ENCODE measurements at places on chromosomes 7 and 10.

DNA sequence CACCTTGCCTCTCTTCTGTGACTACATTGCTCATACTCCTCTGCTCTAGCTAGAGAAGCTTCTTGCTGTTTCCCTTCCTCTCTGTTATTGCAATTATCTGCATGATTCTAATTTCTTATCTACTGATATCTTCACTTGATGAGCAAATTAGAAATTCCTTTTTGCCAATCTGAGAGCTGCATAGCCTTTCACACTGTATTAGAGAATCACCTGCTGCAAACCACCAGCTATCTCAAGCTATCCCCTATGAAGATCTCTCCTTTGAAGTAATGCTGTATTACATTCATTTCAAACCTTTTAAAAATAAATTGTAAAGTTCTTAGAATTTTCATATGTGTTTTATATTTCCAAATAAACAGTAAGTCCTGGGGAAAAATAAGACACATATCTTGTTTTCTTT lies 89.0 kb upstream of the ZNF804B start:
- DNase-seq: no peak

DNA sequence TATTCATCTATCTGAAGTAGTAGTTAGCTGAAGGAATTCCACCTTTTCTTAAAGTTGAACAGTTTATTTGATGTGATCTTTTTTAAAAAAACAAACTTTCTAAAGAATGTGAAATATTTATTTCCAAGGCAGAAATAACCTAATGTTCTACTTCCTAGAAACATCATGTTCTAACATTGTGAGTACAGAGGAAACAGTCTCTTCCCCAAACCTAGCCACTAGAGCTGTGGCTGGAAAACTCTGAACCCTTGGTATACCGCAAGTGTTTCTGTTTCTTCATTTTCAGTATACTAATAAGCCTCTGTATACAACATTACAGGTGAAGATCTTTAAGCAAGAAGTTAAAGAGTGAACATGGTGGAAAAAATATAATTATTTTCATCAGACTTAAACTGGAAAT lies 35.1 kb downstream of the NOC3L start:
- DNase-seq: no peak

DNA sequence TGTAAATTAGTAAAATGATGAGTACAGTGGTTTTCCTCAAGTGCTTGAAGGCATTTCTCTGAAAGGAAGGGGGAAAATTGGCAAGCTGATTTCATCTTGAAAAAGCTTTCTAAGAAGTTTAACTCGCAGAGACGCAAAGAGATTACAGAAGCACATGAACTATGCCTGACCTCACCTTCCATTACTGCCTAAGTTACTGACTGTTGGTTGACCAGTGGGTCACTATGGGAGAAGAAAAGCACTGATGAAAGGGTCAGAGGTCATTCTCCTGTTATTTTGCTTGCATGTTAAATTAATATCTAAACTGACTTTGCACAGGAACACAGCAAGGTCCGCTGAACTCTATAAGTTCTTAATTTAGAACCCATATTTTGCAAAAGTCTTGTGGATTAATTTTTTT lies 225.6 kb downstream of the ARL4A start:
- no peak for DNase-seq

DNA sequence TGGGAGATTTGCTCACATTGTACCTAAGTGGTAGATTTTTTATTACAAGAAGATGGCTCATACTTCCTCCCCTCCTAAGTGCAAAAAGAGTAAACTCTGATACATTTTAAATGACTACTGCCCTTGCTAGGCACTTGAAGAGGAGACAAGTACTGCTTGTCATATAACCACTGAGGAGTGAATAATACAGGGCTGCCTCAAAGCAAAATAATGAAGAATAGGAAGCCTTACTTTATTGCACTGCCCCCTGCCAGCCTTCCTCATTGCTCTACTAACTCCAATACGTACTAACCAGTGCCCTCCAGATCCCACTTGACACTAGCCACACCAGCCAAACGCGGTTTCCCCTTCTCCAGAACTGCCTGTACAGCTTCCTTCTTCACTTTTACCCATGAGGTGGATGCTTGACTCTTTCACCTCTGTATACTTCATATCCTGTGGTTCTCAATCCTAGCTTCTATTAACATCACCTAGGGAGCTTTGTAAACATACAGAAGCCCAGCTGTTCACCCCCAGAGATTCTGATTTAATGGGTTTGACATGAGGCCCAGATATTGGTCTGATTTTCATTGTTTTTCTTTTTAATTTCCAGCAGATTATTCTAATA lies 11.7 kb upstream of the MTERF1 start:
- DNase-seq: no peak

DNA sequence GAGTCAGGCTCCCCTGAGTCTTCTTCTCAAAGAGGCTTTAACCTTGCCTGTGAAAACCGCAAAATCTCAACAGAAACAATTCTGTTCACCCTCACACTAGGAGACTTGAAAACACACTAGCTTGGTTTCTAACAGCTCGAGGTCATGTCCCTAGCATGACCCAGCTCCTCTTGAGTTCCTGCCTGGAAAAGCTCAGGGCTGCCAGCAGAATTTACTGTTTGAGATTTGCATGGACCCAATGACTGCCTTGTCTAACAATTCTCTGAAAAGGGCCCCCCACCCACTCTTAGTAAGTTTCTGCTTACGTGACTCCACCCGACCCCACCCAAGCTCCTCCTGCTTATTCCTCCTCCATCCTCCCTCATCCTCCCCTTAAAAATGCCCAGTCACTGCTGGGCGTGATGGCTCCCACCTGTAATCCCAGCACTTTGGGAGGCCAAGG lies 85.1 kb upstream of the KMT2C start:
- no peak for DNase-seq

- DNase-seq: no peak
These were observed 261.4 kb downstream of the ZMYND11 start for GRCh38 chr10:396535-397220.

GRCh38 chr10:21173802-21174714 lies 276.9 kb upstream of the NEBL start:
- no peak for DNase-seq

DNA sequence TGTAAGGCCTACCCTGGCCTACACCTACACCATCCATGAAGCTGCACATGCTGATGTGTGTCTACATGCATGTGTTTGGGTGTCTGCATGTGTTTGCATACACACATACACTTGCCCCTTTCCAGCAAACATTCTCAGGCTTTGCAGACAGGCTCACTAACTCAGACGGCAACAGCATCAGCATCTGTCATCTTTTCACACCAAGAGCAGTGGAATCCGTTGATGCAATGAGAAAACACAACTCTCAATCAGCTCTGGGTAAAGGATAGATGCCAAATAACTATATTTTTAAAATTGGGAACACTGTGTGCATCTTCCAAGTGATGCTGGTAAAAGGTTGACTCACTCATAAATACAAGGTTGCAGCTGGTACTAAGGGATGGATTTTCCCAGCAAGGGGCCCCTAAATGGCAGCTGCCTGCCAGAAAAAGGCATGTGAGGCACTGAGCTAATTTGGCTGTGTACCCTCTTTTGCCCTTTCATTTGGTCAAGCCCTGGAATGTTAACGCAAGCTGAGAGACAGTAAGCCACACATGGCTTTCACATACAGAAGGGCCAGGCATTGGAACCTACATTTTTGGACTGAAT lies 296.3 kb upstream of the NPSR1 start:
- DNase-seq: no peak

GRCh38 chr10:88012641-88013040 lies 149.2 kb downstream of the PTEN start:
- no peak for DNase-seq

GRCh38 chr10:113313722-113314121 lies 239.1 kb upstream of the HABP2 start:
- no peak for DNase-seq

DNA sequence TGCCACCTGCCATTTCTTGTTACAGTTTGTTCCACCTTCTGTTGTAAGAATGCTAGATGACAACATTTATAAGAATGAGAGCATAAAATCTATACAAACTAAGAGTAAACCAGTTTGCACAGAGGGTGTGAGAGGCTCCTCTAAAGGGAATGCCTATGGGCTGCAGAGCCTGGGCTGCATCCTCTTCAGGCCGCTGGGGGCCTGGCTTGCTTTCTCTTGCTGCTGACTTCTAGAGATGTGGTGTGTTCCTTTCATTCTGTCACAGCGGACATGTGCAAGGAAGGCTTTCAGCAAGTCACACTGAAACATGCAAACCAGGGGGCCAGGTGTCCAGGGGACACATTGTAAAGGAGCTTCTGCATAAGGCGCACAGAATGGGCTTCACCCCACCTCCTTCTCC lies 7.1 kb upstream of the ATP6V1F start:
- no peak for DNase-seq

- DNase-seq: no peak
These were observed 377.4 kb upstream of the PODXL start for GRCh38 chr7:131933751-131934289.

DNA sequence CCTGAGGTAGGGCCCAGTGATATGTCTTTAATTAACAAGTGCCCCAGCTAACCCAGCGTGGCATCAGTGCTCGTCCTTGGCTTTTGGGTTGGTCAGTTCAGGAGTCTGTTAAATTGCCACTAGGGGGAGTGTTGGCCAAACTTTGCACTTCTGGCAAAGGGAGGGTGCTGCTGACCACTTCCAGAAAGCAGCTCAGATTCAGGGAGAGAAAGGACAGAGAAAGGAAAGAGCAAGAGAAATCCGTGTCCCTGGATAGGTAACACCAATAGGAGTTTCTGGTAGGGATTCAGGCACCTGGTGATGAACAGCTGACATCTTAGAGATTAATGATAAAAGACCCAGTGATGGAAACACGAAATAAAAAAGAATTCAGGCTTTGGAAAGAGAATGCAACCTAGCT lies 243.1 kb upstream of the AOAH start:
- DNase-seq: no peak

- no peak for DNase-seq
These were observed 1157.6 kb upstream of the CELF2 start for GRCh38 chr10:9860045-9860444.

- no peak for DNase-seq
These were observed 9.2 kb downstream of the TLX1 start for GRCh38 chr10:101140084-101140949.

DNA sequence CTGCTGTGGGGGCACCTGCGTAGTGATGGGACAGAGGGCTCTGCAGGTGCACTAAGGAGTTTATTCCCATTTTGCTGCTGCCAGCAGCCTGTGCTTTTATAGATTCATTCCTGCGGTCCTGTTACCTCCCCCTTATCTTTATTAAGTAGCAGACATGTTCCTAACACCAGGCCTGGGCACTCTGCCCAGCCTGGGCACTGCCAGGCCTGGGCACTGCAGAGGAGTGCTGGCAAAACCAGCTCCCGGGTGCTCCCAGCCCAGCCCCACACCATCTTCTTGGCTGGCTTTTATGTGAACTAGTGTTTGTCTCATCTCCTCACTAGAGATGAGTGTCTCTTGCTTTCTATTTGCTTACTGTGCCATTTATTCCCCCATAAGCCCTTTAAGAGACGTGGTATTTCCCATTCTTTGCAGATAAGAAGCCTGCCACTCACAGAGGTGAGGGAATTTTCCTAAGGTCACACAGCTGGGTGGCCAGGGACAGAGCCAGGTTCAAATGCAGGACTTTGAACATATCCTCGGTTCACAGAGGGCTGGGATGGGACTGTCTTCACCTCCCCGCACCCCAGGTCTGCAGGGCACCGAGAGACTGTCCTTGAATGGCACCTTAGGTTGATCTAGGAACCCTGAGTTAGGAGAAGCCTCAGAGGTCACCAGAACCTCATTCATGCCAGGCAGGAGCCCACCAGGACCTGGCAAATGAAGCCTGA lies 14.6 kb upstream of the DRGX start:
- no peak for DNase-seq

- no peak for DNase-seq
These were observed 56.2 kb upstream of the APBB1IP start for GRCh38 chr10:26381986-26382385.

Measured in activated naive CD4-positive, alpha-beta T cell (primary cell).